ENCODE measurements at places on chromosomes 2 and 18.

DNA sequence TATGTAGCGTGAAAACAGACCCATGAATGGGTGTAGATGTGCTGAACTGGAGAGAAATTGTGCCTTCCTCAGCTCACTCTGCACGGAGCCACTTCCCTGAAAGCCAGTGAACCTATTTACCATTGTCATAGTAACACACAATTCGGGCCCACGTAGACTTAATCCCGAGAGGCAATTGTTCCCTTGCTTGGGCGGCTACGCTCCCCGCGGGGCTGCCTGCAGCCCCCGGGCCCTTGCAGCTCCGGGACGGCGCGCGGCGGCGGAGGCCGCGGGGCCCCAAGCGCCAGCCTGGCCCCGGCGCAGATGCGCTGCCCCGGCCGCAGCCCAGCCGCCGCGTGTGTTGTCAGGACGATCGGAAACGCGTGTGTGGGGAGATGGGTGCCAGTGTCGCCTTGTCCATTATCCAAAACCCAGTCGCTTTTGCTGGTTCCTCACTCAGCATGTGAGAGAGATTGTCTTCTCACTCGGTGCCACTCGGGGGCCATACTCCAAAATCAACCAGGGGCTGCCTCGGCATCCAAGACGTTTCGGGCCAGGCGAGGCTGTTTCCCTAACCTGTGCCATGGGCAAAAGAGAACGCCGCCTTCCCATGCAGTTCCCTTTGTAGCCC, 17.9 kb upstream of the LRRTM1 start:
- no peak for DNase-seq
- H3K27me3 ChIP-seq = no peaks in the 10 kb centered on the region
- no peaks in the 10 kb centered on the region for H3K4me1 ChIP-seq

DNA sequence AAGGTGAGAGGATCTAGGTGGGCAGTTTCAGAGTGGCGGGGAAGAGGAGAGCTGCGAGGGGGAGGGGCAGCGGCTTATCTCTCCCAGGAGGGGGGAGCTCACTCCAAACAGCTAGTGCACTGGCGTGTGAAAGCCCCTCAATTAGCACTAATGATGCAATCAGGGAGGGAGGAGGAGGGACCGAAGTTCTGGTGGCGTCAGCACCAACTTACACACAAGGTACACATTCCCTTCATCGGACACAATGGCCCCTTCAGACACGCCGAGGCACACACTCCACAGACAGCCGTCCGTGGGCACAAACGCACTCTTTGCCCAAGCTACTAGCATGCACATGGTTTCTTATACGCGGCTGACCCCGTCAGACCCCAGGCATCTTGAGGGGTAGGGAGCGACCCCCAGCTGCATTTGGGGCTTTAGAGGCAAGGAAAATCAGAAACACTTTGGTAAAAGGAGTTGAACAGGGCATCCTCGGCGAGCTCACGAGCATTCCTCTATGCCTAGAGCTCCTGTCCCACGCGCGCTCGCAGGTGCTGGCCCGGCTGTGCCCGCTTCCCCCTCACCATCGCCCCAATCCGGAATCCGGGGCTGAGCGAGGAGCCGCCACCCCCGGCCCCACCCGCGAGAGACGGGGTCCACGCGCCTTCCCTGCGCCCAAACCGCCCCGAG, 868 bp upstream of the PKDCC start:
- peak overlapping the region; percentile 74 for H3K4me3 ChIP-seq
- no peaks in the 10 kb centered on the region for H3K36me3 ChIP-seq
- H3K27ac ChIP-seq = no peak overlapping the region

GRCh38 chr2:75065402-75066008, 107.1 kb downstream of the POLE4 start:
- no peak overlapping the region for H3K27ac ChIP-seq
- H3K4me1 ChIP-seq = no peaks in the 10 kb centered on the region
- H3K36me3 ChIP-seq = no peaks in the 10 kb centered on the region
- DNase-seq = peak; percentile 76
- no peak overlapping the region for H3K4me3 ChIP-seq
- H3K27me3 ChIP-seq = no peaks in the 10 kb centered on the region

DNA sequence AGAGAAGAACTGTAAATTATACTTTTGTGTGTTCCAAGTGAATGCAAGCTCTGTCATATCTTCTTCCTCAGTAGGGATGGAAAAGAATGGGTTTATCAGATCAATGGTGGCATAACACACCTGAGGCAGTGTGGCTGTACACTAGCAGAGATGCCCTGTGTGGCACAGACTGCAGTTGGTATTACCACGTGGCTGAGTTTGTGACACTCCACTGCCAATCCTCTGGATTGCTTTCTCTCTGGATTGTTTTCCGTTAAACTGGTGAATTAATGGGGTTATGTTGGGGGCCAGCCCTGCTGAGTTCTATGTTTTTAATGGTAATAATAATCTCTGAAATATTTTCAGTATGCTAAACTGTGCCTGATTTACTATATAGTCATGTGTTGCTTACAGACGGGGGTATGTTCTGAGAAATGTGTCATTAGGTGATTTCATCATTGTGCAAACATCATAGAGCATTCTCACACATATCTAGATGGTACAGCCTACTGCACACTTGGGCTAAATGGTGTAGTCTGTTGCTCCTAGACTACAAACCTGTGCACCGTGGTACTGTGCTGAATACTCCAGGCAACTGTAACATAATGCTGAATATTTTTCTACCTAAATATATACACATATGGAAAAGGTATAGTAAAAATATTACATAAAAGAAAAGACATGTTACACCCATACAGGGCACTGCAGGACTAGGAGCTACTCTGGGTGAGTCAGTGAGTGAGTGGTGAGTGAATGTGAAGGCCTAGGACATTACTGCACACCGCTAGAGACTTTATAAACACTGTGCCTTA, 84.7 kb upstream of the ST6GAL2 start:
- peak; percentile 9 for DNase-seq
- no peaks in the 10 kb centered on the region for H3K36me3 ChIP-seq
- H3K27me3 ChIP-seq = no peaks in the 10 kb centered on the region
- peak overlapping the region; percentile 78 for H3K27ac ChIP-seq
- H3K4me1 ChIP-seq = peaks cover 13% of the 10 kb centered on the region

GRCh38 chr2:138877421-138877820, 97.2 kb upstream of the NXPH2 start:
- H3K36me3 ChIP-seq = no peaks in the 10 kb centered on the region
- DNase-seq = peak; percentile 34
- H3K27me3 ChIP-seq = no peaks in the 10 kb centered on the region
- H3K27ac ChIP-seq = no peak overlapping the region
- H3K4me3 ChIP-seq = no peak overlapping the region
- H3K4me1 ChIP-seq = no peaks in the 10 kb centered on the region

DNA sequence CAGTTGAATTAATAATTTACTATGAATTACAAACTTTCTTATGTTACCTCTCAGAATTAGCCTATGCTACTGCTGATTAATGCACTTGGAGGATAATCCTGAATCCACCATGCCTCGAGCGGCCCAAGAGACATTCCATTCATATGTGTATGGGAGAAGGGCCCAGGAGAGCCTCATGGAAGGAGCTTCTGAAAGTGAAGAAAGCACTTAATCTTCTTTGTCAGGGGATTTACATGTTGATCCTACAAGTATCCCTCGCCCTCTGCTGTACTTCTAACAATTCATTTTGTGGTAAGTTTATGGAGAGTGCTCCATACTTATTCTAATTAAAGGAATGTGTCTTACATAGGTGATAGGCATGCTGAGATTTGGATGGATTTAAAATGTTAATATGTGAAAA, 1189.1 kb upstream of the NXPH2 start:
- H3K36me3 ChIP-seq = no peaks in the 10 kb centered on the region
- no peaks in the 10 kb centered on the region for H3K4me1 ChIP-seq
- no peaks in the 10 kb centered on the region for H3K27me3 ChIP-seq
- no peak overlapping the region for H3K4me3 ChIP-seq
- no peak overlapping the region for H3K27ac ChIP-seq
- no peak for DNase-seq

GRCh38 chr18:69839497-69839896, 108.2 kb downstream of the CD226 start:
- DNase-seq = no peak
- H3K27me3 ChIP-seq = no peaks in the 10 kb centered on the region
- no peak overlapping the region for H3K27ac ChIP-seq
- H3K36me3 ChIP-seq = no peaks in the 10 kb centered on the region
- no peak overlapping the region for H3K4me3 ChIP-seq
- H3K4me1 ChIP-seq = peaks cover 2% of the 10 kb centered on the region

- no peaks in the 10 kb centered on the region for H3K27me3 ChIP-seq
- no peaks in the 10 kb centered on the region for H3K4me1 ChIP-seq
- no peak for DNase-seq
- H3K36me3 ChIP-seq = no peaks in the 10 kb centered on the region
Observed at GRCh38 chr2:14902953-14903352, 270.4 kb downstream of the LRATD1 start.

DNA sequence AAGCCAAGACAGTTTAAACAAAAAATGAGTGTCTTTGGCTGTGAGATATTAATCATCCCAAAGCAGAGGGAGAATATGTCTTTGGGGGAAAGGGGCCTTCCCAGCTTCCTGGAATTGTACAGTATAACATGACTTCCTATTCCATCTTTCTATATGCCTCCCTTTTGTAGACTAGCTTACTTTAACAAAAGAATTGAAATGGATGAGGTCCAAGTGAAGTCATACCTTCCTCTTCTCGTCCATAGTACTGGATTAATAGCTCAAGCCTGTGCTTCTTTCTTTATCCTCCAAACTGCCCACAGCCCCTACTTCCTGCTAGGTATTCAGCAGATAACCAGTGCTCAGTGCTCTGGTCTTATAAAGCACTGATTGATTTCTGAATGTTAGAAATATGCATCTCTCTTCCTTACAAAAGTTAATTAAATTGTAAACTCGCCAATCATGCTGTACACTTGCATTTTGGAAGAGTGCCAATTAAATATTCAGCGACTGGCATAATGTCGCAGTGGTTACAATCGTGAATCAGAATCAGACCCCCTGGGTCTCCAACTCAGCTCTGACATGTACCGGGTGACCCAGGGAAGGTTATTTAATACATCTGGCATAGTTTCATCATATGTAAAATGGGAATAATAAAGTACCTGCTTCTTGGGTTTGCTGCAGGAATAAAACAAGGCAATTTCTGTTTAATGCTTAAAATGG, 325.1 kb downstream of the RND3 start:
- H3K4me1 ChIP-seq = no peaks in the 10 kb centered on the region
- no peak overlapping the region for H3K27ac ChIP-seq
- no peak overlapping the region for H3K4me3 ChIP-seq

DNA sequence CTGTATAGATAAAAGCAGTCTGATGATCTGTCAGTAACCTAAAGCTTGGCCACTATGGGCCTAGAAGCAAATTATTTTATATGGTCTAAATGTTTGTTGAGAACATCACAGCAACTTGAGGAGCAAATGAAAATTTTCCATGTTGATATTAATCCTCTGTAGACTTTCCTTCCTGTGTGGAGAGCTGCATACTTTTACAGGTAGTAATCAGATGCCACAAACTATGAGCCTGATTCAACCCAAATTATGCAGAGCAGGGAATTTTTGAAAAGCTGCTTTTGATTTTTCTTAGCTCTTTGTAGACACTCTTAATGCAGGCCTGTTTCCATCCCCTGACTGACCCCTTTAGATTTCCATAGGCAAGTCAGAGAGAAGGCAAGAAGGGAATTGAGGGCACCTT, 17.3 kb downstream of the PAX3 start:
- peaks cover 3% of the 10 kb centered on the region for H3K4me1 ChIP-seq
- no peak overlapping the region for H3K4me3 ChIP-seq
- no peaks in the 10 kb centered on the region for H3K36me3 ChIP-seq
- peaks cover 22% of the 10 kb centered on the region for H3K27me3 ChIP-seq

DNA sequence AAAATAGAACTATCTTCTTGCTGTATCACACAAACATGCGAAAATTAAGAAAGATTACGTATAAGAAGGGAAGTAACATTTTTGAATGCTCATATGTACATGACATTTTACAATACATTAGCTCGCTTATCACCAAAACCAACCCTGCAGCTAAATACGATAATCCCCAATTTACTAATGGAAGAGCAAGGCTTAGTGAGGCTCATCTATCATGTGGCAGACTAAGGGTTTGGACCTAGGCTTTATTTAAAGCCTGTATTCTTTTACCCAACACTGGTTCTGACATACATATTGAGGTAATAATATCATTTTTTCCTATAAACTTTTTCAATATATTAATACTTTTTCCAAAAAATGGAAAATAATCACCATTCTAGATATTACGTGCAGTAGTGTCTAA, 116.8 kb upstream of the TTC39C start:
- no peak for DNase-seq
- H3K27ac ChIP-seq = no peak overlapping the region
- H3K36me3 ChIP-seq = peaks cover 66% of the 10 kb centered on the region
- no peak overlapping the region for H3K4me3 ChIP-seq
- no peaks in the 10 kb centered on the region for H3K27me3 ChIP-seq

DNA sequence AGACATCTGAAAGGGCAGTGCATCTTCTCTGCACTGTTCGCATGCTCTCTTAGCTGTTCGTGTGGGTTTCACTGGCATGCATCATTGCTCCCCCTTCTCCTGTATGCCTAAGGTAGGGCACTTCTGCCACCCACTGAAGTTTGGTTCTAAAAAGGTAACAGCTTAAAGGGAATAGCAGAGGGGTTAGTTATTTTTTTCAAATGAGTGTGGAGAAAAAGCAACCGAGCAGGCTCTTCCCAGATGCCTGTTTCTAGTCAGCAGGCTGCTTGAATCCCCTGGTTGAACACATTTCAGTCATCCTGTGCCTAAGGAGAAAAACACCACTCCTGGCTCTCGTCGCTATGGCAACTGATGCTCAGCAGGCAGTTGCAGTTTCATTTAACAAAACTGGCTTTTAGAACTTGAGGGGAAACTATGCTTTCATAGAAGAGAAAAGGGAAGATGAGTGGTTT, 69.8 kb upstream of the GALNT3 start:
- DNase-seq = no peak
- H3K27me3 ChIP-seq = no peaks in the 10 kb centered on the region
- no peak overlapping the region for H3K27ac ChIP-seq
- H3K4me3 ChIP-seq = no peak overlapping the region
- H3K36me3 ChIP-seq = peaks cover 4% of the 10 kb centered on the region
- no peaks in the 10 kb centered on the region for H3K4me1 ChIP-seq

GRCh38 chr2:242085941-242086621, 216.6 kb downstream of the RTP5 start:
- H3K27me3 ChIP-seq = peaks cover 5% of the 10 kb centered on the region
- peaks cover 2% of the 10 kb centered on the region for H3K4me1 ChIP-seq
- no peak overlapping the region for H3K27ac ChIP-seq
- H3K4me3 ChIP-seq = no peak overlapping the region

DNA sequence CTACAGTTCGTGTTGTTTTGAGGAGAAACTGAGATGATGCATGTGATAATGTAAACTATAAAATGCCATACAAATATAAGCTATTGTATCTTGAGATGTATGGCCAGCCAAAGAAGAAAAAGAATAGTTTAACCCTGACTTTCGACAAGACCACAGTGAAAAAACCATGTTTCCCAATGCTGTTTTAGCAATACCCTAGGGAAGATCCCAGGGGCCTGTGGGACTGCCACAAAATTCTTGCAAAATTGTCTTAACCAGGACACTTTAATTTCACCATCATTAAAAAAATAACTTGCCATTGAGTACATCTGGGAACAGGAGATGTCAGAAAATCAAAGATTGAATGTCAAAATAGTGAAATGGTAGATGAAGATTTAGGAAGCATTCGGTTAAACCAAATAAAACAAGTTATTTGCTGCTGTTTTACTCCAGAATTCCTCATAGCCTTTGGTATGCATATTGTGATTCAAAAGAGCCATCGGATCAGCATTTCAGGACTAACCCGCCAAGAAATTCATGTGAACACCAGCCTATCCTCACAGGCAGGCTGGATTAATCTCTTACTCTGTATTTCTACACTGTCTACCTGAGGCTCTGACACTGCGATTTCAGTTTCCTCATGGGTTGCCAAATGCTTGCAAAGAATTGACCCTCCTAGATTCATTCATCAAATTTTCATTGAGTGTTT, 49.0 kb upstream of the SP3 start:
- no peak overlapping the region for H3K4me3 ChIP-seq
- no peaks in the 10 kb centered on the region for H3K36me3 ChIP-seq
- H3K27me3 ChIP-seq = no peaks in the 10 kb centered on the region
- H3K27ac ChIP-seq = no peak overlapping the region
- no peak for DNase-seq

All from mesenchymal stem cell (in vitro differentiated cells and primary cell).